Erythroblast (primary cell): ENCODE measurements at places on chromosomes 2 and 18.

- DNase-seq = no peak
Measured at GRCh38 chr2:232506709-232507108, 13.5 kb upstream of the PRSS56 start.

DNA sequence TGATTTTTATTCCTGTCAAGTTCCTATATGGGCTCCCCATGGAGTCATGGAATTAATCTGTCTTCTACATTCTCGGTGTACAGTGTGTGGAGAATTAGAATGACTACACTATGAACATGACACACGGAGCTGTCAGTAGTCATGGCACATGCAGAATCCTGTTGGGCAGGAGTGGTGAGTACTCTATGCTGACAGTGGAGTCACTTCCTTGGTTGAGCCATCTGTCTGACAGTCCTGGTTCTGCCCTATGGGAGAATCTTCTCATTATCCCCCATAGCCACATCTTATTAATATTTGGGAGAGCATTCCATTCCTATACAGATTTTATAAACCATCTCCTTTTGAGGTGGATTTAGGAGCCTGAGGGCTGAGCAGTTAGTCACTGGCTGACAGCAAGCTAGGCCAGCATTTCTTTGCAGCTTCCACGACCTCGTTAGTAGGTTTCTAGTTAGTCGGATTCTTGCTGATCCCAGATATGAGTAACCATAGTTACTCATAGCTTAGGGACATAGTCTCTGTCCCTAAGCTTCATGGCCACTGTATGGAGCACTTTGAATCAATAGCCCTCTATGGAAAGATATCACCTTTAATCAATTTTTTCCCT, 90.6 kb downstream of the MDH1 start:
- DNase-seq = no peak

- DNase-seq = no peak
Measured at GRCh38 chr2:117360586-117360985, 453.9 kb upstream of the DDX18 start.

DNA sequence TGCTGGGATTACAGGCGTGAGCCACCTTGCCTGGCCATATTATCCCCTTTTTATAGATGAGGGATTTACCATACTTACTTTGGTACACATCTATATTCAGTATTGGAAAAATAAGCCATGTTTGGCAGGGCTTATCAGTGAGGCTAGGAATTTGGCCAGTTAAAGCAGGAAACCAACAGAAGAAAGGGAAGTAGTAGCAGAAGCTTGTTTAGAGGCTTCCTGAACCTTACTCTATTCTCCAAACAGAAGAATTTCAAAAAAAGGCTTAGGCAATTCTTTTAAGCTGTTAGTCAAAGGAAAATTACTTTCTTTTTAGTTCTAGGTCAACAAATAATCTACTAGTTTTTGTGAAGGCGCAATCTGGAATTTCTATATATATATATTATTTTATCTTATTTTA, 3.2 kb upstream of the GLS start:
- DNase-seq = no peak

- no peak for DNase-seq
Measured at GRCh38 chr2:216925636-216926366, 65.9 kb upstream of the TNP1 start.

- DNase-seq = peak; percentile 66
Measured at GRCh38 chr2:36780231-36780839, 83.8 kb downstream of the VIT start.

GRCh38 chr18:55999641-56000040, 411.6 kb upstream of the TCF4 start:
- no peak for DNase-seq

GRCh38 chr2:85803704-85804425, 50.1 kb downstream of the ATOH8 start:
- no peak for DNase-seq

- no peak for DNase-seq
Measured at GRCh38 chr2:204277226-204277625, 268.0 kb upstream of the PARD3B start.

DNA sequence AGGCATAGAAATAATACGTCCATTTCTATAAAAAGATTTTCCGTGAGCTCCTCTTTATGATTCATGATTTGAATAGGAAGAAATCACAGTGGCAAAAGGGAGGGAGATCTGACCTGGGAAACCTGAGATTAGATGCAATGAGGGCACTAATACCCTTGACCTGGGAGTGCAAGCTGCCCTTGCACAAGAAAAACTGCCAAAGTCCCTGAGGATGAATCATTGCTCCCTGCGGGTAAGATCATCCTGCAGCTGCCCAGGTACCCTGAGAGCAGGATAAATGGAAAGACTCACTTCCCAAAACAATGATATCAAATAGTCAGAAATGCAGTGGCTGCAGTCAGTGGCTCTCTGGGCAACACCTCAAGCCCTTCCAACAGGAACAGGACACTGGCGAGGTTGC, 11.6 kb downstream of the FHL2 start:
- no peak for DNase-seq

GRCh38 chr2:190718652-190719526, 70.0 kb downstream of the NAB1 start:
- DNase-seq = no peak

- DNase-seq = peak; percentile 81
Measured at GRCh38 chr18:13309748-13310670, 91.4 kb downstream of the LDLRAD4 start.
